ENCODE measurements at places on chromosomes 13 and 19.

DNA sequence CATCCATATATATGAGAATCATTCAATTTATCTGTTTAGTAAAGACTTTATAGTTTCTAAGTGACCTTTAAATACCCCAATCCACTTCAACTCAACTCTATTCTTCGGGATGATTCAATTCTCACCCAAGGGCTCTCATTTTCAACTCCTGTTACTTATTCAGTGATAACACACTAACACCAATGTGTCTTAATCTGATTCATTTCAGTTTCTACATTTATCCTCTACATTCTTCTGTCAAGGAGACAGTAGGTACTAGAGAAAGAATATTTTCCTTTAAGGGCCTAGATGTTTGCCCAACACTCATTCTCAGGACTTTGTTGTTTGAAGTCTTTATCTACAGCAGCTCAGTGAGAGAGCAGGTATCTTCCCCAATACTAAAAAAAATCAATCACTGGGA is 7.1 kb downstream of the ARGLU1 start:
- DNase-seq, result no peak

DNA sequence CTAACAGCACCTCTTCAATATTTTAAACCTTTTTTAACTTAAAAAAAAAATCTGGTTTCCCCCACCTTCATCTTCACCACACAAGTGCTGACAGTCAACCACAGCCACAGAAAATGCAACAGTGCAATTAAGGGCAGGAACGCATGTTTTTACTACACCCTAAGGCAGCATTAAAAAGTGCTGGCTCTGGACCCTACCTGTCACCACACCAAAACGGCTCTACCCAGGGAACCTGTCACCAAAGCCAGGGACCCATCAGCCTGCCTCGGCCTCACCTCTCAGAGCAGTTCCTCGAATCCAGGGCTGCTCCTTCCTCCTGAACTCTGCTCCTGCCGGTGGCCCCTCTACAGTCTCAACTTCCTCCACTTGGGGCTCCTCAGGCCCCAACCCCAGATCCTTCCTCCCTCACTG is 22.5 kb upstream of the SLC35E1 start:
- peak; percentile 44 for DNase-seq

DNA sequence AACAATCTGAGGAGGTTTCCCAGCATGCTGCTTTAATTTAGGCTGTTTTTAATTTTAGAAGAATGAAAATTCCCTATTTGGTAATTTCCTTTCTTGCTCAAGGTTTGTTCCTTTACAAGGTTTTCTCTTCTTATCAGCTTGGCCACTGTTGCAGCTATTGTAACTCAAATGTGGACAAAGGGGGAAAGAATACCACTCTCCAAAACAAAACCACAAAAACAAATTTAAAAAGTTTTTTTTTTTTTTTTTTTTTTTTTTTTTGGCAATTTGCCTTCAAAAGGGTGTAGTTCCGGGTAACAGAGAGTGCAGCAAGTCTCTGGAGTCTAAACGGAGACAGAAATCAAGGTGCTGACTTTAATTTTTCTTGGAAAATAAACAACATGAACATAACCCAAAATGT is 306.4 kb upstream of the ARGLU1 start:
- no peak for DNase-seq

GRCh38 chr13:40438999-40439797 is 227.2 kb downstream of the FOXO1 start:
- no peak for DNase-seq

DNA sequence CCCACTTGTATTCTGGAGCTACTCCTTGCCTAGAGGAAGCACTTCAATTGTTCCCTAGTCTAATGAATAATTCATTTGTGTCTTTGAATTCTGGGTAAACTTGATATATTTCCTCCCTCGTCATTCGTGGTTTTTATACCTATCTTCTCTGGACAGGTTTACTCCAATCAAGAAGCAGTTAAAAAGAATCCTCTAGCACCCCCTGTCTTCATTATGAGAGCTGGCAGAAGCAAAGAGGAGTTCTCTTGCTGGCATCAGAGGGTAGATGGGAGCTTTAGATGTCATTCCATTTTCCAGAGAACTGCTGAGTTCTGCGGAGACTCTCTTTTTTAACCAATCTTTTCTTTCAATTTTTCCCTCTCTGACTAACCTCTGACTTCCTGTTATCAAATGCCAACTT is 627.7 kb downstream of the FGF9 start:
- peak; percentile 15 for DNase-seq

- no peak for DNase-seq
Measured at GRCh38 chr13:45396533-45397095, 21.6 kb downstream of the SLC25A30 start.

GRCh38 chr13:99985886-99986527 is 4.4 kb downstream of the ZIC2 start:
- no peak for DNase-seq

GRCh38 chr19:10888421-10888866 is 17.1 kb downstream of the CARM1 start:
- DNase-seq, result no peak

- no peak for DNase-seq
Measured at GRCh38 chr19:34282611-34283519, 28.5 kb downstream of the GARRE1 start.

- DNase-seq, result no peak
Measured at GRCh38 chr13:34546344-34547250, 395.5 kb upstream of the NBEA start.

DNA sequence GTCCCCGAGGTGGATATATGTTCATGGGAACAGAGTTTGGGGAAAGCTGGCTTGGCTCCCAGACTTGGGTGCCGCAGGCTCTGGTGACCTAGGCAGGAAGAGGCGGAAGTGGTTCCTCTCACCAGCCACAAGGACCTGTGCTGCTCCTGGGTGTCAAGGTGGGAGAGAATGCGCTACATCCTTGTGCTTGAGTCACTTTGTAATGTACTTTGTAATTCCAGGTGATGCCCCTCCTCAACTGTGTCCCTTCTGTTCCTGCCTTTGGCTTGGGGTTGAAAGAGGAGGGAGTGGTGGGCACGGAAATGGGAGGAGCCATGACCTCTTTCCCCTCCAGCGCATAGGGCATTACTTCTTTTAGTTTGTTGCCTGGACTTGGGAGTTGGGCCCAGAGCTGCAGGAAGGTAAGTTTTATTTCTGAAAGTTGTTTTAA is 10.9 kb downstream of the GARRE1 start:
- no peak for DNase-seq

DNA sequence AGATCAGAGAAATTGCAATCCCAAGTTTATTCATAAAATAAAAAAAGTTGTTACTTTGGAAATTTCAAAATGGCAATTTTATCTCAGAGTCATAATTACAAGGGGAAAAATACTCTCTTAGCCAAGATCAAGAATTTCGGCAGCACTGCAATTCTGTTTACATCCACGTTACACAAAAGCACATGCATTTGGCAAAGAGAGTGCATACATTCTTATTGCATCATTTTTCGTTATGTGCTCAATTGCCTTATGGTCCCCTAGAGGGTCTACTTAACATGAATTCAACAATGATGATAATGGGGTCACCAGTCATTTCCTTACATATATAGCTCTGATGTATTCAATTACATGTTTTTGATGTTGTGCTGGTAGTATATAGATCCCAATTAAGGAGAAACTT is 498.0 kb downstream of the DIAPH3 start:
- no peak for DNase-seq

All from CD4-positive, alpha-beta T cell treated with Interleukin-4 for 1 hour (primary cell).